MV-4-11 (cell line): ENCODE measurements at places on chromosomes 13 and 19.
A peak's percentile ranks its signal among the peaks of the same experiment; 100 is the strongest.

DNA sequence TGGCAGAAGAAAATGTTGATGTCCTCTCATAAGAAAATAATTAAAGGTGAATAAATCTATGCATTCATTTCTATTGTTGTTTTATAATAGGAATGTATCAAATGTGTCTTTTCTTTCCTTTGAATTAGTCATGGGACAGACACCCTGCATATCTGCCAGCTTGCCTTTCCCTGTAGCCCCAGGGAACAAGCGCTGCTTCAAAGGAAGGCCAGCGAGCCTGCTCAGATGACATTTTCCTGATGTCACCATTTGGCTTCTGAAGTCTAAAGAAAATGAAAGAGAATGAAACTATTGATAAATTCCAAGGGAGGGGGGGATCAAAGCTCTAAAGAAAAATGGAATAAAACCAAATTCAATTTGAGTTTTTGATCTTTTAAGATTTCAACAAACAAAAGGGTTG is 574.8 kb downstream of the IRS2 start:
- no peak for DNase-seq

GRCh38 chr13:43085545-43085944 is 62.2 kb downstream of the DNAJC15 start:
- DNase-seq = no peak

GRCh38 chr19:27906081-27906480 is 1306.9 kb downstream of the UQCRFS1 start:
- DNase-seq = no peak

- DNase-seq = no peak
Measured at GRCh38 chr19:44345959-44346358, 10.5 kb downstream of the ZNF112 start.

DNA sequence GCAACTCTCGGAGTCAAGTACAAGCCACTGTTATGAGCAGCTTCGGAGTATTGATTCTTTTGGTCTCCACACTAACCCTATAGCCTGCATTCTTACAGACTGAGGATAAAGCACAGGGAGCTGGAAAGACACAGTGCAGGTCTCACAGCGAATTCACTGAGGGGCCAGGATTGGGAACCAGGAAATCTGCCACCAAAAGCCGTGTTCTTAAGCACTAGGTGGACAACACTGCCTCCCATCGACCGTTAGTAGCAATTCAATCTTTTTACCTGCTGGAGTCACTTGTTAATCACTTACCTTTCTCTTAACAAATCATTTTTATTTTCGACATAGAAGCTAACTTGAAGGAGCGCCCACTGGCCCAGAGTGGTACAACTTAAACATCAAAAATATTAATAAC is 6.3 kb downstream of the PMIS2 start:
- peak; percentile 12 for DNase-seq

- DNase-seq = no peak
Measured at GRCh38 chr19:55340784-55341147, 1.1 kb downstream of the KMT5C start.

DNA sequence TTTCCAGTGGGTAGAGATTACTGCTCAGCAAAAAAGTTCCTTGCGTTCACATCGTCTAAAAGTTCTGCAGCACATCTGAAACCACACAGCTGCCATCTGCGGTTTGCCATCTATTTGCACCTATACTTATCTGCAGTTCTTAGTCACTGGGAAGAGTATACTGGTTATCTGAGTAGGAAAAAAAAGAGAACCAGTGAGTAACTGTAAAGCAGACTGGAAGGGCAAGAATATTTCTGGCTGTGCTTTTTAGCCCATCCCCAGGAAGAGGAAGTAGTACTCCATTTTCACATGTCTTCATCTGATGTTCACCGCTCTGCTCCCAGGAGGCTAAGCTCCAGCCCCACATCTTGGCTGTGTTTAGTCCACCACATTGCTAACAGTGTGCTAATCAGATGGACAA is 35.6 kb downstream of the EFNB2 start:
- DNase-seq = peak; percentile 93

GRCh38 chr13:73162912-73163911 is 104.4 kb downstream of the KLF5 start:
- DNase-seq = no peak

GRCh38 chr19:1884291-1884718 is 991 bp downstream of the ABHD17A start:
- no peak for DNase-seq

DNA sequence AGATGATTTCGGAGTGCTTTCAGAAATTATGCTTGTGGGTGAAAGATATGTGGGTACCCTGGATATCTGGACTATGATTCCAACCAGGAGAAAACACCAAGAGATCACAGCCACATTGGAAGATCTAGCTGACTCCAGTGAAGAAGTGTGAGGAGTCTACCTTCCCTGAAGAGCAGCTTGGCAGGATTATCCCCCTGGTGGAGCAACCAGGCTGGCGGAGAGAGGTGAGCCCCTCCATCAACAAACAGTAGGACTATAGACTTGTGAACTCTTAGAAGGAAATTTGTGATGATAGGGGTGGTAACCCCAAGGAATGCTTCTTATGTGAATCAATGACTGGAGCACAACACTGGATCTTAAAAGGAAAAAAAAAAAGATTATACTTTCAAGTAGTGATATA is 47.8 kb upstream of the DIAPH3 start:
- DNase-seq = no peak

DNA sequence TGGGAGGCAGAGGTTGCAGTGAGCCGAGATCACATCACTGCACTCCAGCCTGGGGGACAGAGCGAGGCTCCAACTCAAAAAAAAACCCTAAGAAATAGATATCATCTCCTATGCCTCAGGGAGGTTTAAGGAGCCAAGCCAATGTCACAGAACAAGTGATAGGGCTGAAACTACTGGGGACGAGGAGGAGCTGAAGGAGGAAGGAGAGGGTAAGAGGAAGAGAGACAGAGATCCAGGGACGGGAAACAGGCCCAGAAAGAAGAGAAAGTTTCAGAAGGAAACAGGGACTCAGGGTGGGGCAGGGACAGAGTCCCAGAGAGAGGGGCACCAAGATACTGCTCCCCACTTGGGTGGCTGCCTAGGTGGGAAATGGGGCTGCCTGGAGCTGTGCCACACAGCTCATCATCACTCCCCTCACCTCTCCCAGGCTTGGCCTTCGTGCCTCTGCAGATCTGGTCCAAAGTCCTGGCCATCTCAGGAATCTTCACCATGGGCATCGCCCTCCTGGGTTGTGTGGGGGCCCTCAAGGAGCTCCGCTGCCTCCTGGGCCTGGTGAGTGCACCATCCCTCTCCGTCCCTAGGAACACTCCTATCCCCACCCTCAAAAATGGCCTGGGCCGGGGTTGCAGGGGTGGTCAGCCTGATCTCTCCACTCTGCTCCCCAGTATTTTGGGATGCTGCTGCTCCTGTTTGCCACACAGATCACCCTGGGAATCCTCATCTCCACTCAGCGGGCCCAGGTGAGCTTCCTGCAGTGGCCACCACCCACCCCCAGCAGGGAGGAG is 1.5 kb downstream of the CD37 start:
- DNase-seq = no peak

DNA sequence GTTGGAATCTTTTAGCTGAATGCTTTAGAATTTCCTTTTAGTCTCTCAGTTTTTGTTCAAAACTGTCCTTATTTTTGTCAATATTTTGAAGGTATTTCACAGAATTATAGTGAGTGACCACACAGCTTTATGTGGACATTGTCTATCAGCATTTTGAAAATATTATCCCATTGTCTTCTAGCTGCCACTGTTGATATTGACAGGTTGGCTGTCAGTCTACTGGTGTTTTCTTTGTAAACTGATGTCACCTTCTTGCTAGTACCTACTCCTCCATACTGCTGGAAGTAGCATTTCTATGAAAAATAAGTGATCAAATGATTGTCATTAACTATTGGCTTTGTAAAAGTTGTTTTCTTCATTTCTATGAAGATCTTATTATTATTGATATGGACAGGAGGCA is 256.8 kb downstream of the KLF12 start:
- DNase-seq = no peak

DNA sequence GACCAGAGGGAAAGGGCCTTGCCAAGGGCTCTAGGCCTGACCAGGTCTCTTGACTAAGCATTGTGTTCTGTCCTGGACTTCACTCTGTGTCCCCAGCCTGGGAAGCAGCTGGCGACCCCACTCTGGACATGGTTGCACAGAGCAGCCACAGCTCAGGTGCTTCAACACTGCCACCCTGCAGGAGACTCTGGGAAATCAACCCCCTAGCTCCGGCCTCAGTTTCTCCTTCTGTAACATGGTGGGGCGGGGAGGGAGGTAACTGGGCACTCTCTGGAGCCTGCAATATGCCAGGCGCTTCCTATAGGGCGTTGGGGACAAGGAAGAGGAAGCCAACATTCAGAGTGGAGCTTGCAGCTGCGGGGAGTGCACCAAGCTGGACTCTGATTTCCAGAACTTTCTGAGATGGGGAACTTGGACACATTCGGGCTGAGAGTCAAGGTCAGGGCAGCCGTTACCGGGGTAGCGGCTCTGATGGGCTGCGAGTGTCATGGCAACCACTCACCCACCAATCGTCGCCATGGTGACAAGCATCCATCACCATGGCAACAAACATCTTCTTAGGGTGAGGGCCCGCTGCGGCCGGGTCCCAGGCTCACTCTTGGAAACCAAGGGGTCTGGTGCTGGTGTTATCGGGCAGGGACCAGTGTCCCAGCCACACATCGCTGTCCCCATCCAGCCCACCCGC is 12.8 kb downstream of the F2RL3 start:
- DNase-seq = no peak
